Type B pancreatic cell (in vitro differentiated cells): ENCODE measurements at places on chromosomes 3 and 15. TPM values are rescaled to one million over a fixed set of nuclear protein-coding genes. Genes with fewer than 3 reads are reported as not detected.

- H3K4me1 ChIP-seq = no peaks in the 10 kb centered on the region
- H3K4me3 ChIP-seq = no peak overlapping the region
- peaks cover 4% of the 10 kb centered on the region for H3K27me3 ChIP-seq
- no peak for DNase-seq
- no peak overlapping the region for H3K27ac ChIP-seq
- no peaks in the 10 kb centered on the region for H3K36me3 ChIP-seq
These were observed 235.1 kb downstream of the MYRIP start for GRCh38 chr3:40044487-40044886.

- peaks cover 7% of the 10 kb centered on the region for H3K4me1 ChIP-seq
- no peak overlapping the region for H3K4me3 ChIP-seq
- no peak for DNase-seq
- no peaks in the 10 kb centered on the region for H3K36me3 ChIP-seq
- H3K27ac ChIP-seq = no peak overlapping the region
These were observed 83.0 kb downstream of the OTOL1 start for GRCh38 chr3:161579395-161580126.

GRCh38 chr15:67177752-67178151 lies 76.7 kb downstream of the AAGAB start:
- H3K27ac ChIP-seq = no peak overlapping the region
- peaks cover 52% of the 10 kb centered on the region for H3K4me1 ChIP-seq
- peaks cover 3% of the 10 kb centered on the region for H3K27me3 ChIP-seq
- no peak overlapping the region for H3K4me3 ChIP-seq
- H3K36me3 ChIP-seq = peaks cover 38% of the 10 kb centered on the region
- DNase-seq = no peak

- H3K36me3 ChIP-seq = peaks cover 16% of the 10 kb centered on the region
- H3K27ac ChIP-seq = no peak overlapping the region
- no peak for DNase-seq
- H3K27me3 ChIP-seq = peaks cover 17% of the 10 kb centered on the region
- H3K4me1 ChIP-seq = peaks cover 51% of the 10 kb centered on the region
These were observed 5.1 kb downstream of the IGDCC3 start for GRCh38 chr15:65372787-65373067.

- DNase-seq = no peak
- H3K4me1 ChIP-seq = peaks cover 12% of the 10 kb centered on the region
- H3K4me3 ChIP-seq = no peak overlapping the region
- H3K27ac ChIP-seq = no peak overlapping the region
These were observed 269.7 kb upstream of the THRB start for GRCh38 chr3:24764236-24764915.

- H3K4me1 ChIP-seq = no peaks in the 10 kb centered on the region
- no peaks in the 10 kb centered on the region for H3K36me3 ChIP-seq
- H3K27ac ChIP-seq = no peak overlapping the region
- DNase-seq = no peak
- no peaks in the 10 kb centered on the region for H3K27me3 ChIP-seq
These were observed 1540.6 kb upstream of the GBE1 start for GRCh38 chr3:83302091-83302490.

GRCh38 chr3:97863031-97863430 lies 41.2 kb downstream of the CRYBG3 start:
- no peak overlapping the region for H3K27ac ChIP-seq
- H3K4me1 ChIP-seq = no peaks in the 10 kb centered on the region
- DNase-seq = no peak
- H3K4me3 ChIP-seq = no peak overlapping the region
- no peaks in the 10 kb centered on the region for H3K36me3 ChIP-seq

GRCh38 chr3:138297059-138297607 lies 32.5 kb downstream of the NME9 start:
- H3K4me1 ChIP-seq = no peaks in the 10 kb centered on the region
- no peak for DNase-seq
- H3K36me3 ChIP-seq = peaks cover 9% of the 10 kb centered on the region

The GOLGA6B gene
- total RNA-seq = not detected in 2 replicates

- H3K4me1 ChIP-seq = no peaks in the 10 kb centered on the region
- no peak overlapping the region for H3K27ac ChIP-seq
- H3K4me3 ChIP-seq = no peak overlapping the region
- H3K36me3 ChIP-seq = no peaks in the 10 kb centered on the region
- DNase-seq = no peak
- H3K27me3 ChIP-seq = no peaks in the 10 kb centered on the region
These were observed 339.2 kb upstream of the NECTIN3 start for GRCh38 chr3:110732420-110732819.
